ENCODE measurements at places on chromosomes 6 and 20.

- DNase-seq, result no peak
Measured at GRCh38 chr6:101178748-101179147, 214.8 kb upstream of the GRIK2 start.

DNA sequence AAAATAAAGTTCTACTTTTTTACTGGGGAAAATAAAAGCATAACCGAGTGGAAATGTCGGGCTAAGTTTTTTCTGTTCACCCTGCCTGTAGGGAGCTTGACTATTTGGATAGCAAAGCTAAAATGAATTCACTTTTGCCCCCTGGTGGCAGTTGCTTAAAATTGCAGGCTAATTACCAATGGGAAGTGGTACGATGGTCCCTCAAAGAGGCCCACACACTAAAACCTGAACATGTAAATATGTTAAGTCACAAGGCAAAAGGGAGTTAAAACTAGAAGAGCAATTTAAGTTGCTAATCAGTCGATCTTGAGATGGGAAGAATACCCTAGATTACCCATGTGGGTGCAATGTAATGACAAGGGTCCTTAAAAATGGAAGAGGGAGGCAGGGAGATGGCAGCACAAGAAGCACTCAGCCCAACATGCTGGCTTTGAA lies 916 bp upstream of the SUN5 start:
- DNase-seq, result no peak

DNA sequence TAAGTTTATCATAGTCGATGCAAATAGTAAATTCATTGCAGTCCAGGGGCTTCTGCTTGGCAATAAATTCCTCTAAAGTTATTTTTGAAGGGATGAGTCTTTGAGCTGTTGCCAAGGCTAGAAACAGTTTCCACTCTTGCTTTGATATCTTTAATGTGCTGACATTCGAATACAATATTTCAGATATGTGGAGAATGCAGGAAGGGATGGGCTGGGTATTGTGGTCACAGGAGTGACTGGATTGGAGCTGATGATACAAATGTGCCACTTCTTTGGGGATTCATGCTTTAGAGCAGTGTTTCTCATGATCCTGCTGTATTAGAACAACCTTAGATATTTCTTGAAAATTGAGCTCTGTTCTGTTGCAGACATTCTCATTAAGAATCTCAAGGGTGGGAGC lies 139.0 kb downstream of the PRDM13 start:
- no peak for DNase-seq

DNA sequence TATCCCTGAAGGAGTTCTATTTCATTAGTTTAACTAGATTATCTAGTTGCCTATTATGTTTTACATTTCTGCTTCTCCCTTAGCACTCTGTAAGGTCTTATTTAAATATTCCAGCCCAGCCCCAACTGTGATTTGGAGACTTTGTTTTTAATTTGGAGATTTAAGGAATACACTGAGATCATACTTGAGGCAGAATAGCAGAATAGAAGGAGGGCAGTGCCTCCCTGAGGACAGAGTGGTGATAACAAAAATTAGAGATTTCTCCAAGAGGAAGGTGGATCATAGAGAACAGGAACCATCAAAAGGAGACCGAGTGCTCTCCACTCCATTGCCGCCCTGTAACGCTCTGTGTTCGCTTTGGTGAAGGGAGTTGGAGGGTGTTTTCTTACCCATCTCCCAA lies 14.8 kb upstream of the CD164 start:
- DNase-seq, result no peak

- DNase-seq, result no peak
Measured at GRCh38 chr20:15440049-15440820, 1102.8 kb upstream of the FLRT3 start.

GRCh38 chr20:62042025-62042820 lies 23.5 kb downstream of the TAF4 start:
- no peak for DNase-seq

- DNase-seq, result no peak
Measured at GRCh38 chr6:166221040-166221439, 53.4 kb upstream of the TBXT start.

All from H54 (cell line).